Activated CD8-positive, alpha-beta T cell treated with anti-CD3 and anti-CD28 coated beads, Interleukin-2, amount 10 ng/mL, durations not matched to agents 7 days and 5 days (primary cell): ENCODE measurements at places on chromosomes 5 and 9.

- no peak for DNase-seq
Observed at GRCh38 chr5:76384705-76385104, 18.4 kb upstream of the IQGAP2 start.

DNA sequence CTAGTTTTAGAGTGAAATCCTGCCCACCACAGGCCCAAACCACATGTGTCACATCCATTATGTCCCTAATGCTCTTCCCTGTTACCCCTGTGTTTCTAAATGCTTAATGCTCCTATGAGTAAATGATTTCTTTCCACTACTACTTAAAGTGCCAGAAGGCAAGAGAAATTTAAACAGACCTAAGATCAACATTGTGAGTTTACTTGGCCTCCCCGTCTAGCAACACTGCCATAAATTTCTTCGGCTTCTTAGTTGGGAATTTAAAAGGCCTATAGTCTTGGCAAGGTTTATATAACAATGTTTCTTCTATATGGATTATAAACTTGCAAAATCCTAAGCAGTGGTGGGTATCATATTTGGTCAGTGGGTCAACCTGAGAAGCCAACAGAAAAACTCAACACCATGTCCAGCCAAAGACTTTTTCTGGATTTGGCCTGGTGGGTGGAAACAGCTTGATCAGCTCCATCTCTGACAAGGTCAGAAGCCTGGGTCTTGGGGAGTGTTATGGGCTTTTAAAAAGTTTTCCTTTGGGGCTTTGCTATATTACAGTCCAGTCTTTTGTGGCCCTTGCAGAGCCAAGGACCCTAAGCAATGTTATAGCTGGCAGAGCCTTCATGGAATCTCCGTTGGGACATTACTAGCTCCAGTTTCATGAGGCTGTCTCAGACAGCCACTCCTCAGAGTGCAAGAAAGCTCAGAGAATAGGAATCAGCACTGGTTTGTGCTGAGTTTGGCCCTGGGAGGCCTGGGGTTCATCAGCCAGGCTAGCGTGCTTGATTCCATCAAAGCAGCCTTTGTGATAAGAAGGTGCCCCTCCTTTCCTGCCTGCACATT lies 119.8 kb downstream of the PRDM6 start:
- no peak for DNase-seq

DNA sequence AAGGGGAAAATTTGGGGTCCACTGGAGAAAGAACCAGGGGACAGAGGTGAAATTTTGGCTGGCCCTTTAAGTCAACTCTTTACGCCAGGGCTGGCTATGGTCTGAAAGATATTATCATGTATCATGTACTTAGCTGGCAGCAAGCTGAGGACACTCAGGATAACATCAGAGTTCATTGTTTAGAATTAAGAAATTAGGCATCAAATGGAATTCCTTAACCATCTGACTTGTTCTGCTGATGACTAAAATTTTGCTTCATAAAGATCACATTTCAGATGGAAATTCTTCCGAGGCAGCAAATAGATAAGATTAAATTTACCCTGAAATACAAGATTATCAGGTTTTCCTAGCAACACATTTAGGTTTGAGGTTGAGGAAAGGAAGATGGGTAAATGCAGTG lies 269.4 kb upstream of the KLF9 start:
- no peak for DNase-seq

DNA sequence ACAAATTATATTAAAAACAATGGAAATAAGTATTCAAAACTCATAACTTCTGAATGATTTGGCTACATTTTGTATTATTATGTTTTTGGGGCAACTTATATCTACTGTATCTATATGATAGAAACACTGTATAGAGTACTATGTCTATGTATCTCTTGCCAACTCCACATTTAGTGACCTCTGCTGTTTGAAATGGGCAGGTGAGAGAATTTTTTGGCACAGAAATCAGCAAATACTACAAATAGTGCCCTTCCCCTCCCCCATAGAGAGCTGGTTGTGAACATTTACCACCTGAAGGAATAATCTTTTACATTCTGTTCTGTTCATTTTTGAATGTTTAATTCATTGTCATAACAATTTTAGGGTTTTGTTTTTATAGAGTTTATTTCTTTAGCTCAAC lies 545.3 kb downstream of the PDE4D start:
- DNase-seq: no peak

GRCh38 chr9:136086213-136086881 lies 8.7 kb downstream of the NACC2 start:
- no peak for DNase-seq

- DNase-seq: no peak
Observed at GRCh38 chr5:137287569-137287968, 211.6 kb downstream of the SPOCK1 start.

DNA sequence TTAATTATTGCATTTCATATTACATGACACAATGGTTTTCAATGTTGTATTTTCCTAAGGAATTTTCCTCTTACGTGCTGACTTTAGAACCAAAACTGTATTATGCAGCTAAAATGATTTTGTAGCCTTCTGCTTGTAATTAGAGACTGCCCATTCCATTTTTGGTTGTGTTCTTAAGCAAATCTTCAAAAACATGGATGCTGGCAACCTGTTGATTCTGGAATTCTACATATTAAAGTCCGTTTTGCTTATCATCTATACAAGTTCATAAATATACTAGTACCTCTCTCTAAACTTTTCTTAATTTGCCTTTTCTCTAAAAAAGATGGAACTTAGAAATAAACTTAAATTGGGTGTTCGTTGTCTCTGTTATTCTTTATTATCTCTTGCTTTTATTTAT lies 88.3 kb downstream of the NR3C1 start:
- no peak for DNase-seq

GRCh38 chr9:33102551-33103210 lies 26.2 kb upstream of the SMU1 start:
- no peak for DNase-seq

GRCh38 chr9:126777733-126778132 lies 27.1 kb upstream of the ZBTB43 start:
- peak; percentile 33 for DNase-seq

GRCh38 chr5:22780756-22781155 lies 72.4 kb downstream of the CDH12 start:
- DNase-seq: no peak
